ENCODE measurements at places on chromosomes 6 and 20.

GRCh38 chr20:16001286-16001685, 572.0 kb downstream of the KIF16B start:
- DNase-seq, result no peak

DNA sequence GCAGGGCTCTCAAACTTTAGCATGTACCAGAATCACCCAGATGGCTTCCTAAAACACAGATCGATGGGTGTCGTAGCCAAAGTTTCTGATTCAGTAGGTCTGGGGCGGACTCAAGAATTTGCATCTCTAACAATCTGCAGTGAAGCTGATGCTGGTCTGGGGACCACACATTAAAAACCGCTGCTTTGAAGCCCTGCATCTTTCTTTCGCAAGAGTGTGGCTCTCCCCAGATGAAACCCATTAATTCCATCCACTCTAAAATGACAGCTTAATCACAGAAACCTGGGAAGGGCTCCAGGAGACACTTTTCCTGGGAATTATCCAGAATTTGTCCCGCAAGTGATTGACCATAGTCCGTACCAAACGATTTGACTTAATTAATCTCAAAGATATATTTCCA, 319.8 kb upstream of the PLCB4 start:
- DNase-seq, result no peak

DNA sequence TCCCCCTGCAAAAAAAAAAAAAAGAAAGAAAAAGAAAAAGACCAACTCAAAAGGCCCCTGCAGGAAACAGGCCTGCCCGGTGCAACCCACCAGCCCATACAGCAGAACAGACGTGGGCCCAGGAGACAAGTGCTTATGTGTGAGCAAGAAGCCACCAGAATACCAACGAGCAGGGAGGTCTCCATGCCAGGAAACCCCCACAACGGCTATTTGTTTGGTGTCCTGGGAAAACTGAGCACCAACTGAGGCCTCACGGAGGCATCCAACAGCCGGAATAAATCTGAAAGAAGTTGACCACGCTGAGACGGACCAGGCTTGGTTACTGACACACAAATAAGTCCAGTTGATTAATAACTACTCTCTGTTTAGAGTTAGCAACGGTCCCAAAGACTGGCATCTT, 29.7 kb downstream of the PTPRT start:
- no peak for DNase-seq

DNA sequence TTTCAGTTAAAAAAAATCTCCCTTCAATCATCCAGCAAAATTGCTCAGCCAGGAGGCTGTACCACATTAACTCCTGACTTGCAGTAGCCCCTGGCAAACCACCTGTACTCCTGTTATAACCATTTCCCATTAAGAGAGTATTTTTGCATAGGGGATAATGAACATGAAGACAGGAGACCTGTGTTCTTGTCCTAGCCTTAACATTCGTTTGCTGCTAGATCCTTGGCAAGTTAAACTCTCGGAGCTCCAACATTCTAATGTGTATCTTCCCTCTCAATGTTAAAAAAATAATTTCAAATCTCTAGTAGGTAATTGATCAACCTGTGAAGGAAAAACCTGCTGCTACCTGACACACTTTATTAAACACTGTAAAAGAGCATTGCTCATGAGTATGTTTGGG, 8.4 kb upstream of the TMEM200A start:
- no peak for DNase-seq

DNA sequence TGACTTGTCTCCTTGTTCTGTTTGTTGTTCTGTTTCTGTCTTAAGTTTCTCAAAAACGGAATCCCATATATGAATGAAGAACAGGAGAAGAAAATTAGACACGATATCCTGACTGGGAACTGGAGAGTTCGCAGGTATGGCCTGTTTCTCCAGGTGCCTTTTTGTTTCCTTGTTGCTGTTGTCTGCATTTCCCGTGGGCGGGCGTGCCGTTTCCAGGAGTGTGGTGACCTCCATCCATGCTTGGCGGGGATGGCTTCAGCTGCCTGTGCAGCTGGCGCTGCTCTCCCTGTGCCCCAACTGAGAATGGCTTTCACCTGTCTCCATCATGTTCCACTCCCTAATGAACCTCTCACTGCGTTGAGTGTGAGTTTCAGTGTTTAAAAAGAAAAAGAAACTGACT, 4.4 kb downstream of the PNLDC1 start:
- no peak for DNase-seq

DNA sequence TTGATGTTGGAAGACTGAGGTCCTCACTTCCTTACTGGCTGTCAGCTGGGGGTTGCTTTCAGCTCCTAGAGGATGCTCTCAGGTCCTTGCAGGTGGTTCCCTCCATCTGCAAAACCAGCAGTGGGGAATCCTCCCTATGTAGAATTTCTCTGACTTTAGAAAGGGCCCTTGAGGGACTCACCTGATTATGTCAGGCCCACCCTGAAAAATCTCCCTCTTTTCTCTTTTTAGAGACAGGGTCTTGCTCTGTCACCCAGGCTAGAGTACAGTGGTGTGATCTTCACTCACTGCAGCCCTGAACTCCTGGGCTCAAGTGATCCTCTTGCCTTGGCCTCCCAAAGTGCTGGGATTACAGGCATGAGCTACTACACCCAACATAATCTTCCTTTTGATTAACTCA, 102.9 kb upstream of the MCHR2 start:
- DNase-seq, result no peak

DNA sequence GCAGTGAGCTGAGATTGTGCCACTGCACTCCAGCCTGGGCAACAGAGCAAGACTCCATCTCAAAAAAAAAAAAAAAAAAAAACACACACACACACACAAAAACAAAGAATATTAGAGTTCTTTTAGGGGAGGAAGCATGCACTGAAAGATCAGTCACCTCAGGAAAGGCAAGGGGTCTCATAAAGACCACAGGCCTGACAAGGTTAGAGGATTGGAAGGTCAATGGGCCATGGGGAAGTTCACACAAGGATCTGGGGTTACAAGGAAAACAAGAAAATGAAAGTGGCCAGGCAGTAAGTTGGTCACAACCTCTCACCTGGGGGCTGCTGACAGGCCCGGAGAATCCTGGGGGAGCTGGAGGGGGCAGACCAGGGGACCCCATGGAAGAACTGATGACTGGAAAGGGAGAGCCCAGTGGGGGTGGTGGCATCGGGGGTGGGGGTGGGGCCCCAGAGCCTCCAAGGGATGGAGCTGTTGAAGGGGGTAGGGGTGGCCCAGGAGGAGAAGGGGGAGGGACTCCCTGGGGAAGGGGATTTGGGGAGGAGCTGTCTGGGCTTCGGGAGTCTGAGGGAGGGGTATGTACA, 1.5 kb downstream of the RXRB start:
- no peak for DNase-seq

- no peak for DNase-seq
These were observed 140.0 kb downstream of the KIF16B start for GRCh38 chr20:16433293-16433580.

DNA sequence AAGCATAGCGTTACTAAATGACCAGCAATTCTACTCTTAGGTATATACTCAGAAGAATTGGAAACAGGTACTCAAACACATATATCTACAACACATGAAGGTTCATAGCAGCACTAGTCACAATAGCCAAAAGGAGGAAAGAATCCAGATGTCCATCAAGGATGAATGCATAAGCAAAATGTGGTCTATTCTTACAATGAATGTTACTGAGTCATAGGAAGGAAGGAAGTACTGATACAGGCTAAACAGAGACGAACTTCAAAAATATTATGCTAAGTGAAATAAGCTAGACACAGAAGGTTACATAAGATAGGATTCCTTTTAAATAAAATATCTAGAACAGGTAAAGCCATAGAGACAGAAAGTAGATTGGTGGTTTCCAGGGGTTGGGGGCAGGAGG, 93.5 kb downstream of the MAP3K7 start:
- no peak for DNase-seq

GRCh38 chr6:8079126-8079525, 14.9 kb upstream of the BLOC1S5 start:
- DNase-seq, result no peak

- DNase-seq, result no peak
These were observed 125.8 kb downstream of the EPM2A start for GRCh38 chr6:145609521-145609920.

DNA sequence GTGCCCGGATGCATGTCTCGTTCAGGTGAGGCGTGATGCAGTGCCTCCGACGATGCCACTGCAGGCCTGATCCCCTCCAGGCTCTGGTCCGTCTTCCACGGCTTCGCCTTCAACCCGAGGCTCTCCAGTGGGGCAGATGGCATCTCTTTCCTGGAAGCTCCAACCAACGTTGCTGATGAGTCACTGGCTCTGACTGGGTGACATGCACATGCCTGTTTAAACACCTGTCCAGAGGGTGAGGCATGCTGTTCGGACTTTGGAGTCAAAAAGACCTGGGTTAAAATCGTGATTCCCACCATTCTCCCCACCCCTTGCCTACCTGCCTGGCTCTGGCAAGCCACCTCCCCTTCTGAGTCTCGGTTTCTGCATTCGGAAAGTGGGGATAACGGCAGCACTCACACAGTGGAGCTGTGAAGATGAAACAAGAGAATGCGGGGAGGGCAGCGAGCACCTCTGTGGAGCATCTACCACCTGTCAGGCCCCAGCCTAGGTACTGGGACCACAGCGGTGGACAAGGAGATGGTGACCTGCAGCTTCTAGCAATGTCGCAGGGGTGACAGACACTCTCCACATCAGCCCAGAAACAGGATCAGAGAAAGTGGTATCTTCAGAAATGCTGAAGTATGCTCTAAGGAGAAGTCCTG, 8.5 kb upstream of the EDN3 start:
- DNase-seq, result no peak

DNA sequence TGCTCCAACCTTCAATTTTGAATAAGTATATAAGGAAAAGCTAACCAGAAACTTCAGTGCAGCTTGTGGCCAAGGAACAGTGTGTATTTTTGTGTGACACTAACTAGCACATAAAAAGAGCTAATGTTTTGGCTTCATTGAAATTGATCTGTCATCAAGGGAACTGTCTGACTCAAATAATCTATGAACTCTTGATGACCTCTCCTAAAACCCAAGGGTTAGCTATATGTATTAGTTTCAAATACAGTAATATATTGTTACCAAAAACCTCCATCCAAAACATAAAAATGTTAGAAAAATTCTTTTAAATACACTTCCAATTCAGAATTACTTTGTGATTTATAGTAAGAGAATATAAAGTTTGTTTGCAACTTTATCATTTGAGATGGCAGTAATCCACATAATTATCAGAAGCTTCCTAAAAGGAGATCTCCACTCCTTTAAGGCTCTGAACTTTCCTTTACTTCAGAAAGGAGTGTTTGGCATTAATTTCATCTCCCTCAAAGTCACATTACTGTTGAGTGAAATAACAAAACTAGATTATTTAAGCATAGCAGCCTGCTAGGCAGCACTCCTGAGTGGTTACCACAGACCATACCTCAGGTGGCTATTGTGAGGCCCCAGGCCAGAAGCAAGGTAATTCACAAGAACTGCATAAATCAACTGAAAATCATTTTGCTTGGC, 46.3 kb upstream of the HSF2 start:
- DNase-seq, result no peak

DNA sequence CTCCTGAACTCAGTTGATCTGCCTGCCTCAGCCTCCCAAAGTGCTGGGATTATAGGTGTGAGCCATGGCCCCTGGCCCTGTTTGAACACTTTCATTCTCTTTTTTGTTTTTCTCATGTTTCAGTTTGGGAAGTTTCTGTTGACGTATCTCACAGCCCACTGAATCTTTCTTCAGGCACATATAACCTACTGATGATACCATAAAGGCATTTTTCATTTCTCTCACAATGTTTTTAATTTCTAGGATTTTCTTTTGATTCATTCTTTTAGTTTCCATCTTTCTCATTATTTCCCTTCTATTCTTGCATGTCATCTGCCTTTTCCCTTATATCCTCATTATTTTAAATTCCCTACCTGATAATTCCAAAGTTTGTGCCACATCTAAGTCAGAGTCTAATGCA, 58.5 kb upstream of the EZR start:
- no peak for DNase-seq

DNA sequence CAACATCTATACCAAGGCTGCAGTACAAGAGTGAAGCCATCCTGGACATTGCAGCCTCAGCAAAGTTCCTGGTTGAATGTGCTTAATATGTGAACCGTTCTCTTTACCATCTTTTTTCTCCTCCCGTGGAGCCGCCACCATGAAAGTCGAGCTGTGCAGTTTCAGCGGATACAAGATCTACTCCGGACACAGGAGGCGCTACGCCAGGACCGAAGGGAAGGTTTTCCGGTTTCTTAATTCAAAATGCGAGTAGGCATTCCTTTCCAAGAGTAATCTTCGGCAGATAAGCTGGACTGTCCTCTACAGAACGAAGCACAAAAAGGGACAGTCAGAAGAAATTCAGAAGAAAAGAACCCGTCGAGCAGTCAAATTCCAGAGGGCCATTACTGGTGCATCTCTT, 8.4 kb upstream of the LINC00237 start:
- no peak for DNase-seq

DNA sequence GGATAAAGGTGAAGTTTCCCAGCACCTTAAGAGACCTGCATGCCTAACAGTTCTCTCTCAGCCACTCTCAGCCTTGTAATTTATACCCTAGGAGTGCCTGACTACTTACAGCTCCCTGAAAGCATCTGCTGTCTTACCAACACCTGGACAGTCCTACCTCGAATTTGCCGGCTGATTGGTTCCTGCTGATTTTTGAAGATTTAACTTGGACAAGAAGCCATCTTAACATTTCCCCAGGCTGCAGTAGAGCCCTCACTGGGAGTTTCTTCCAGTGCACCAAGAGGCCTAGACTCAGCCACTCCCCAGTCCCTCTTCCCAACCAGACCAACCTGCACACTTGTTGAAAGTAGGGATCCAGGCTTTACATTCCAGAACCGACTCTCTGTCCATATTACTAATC, 174.5 kb downstream of the LINC00237 start:
- DNase-seq, result no peak

DNA sequence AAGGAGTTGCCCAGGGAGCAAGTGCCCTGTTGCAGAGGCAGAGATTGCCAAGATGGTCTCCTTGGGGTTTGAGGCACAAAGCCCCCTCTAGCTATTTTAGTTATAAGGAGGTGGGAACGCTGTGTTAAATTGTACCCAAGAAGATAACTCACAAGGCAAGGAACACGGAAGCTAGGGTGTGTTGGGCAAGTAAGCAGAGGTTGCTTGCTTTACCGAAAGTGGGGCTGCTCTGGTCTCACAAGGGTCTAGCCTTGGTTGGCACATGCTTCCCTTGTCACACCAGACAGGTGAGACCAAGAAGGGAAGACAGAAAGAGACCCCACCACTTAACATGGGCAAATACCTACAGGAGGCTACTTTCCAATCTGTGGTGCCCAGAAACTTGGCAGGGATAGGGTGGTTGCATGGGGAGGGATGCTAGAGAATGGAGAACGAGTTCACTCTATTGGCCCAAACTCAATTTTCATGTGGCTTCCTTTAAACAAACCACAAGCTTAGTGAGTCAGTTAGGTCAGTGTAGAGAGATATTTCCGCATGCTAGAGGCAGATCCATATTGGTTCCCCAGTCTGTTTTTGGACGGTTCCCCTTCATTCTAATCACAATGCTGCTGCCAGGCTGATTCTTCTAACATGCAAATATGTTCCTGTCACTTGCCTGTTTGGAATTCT, 42.4 kb downstream of the PLAGL1 start:
- no peak for DNase-seq

- DNase-seq, result no peak
These were observed 18.0 kb downstream of the AARS2 start for GRCh38 chr6:44294832-44295791.

All from activated T-cell treated with anti-CD3 and anti-CD28 coated beads for 4 hours (primary cell).